H7 (cell line): ENCODE measurements at places on chromosomes 2 and 18. TPM values are rescaled to one million over a fixed set of nuclear protein-coding genes. Genes with fewer than 3 reads are reported as not detected.

DNA sequence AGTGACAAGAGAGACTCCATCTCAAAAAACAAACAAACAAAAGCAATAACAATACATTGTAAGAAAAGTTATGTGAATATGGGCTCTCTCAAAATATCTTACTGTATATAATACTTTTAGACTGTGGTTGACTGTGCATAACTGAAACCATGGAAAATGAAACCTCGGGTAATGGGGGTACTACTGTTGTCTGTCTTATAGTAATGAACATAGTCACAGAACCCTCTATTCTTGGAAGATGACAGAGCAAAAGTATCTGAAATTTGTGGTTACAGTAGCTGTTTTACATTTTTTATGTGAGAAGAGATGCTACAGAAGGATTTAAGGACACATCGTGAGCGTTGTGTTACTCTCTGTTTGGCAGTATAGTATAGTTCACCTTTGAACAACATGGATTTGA lies 60.5 kb downstream of the MAP4K4 start:
- DNase-seq: no peak

GRCh38 chr2:72989770-72990556 lies 72.6 kb downstream of the EMX1 start:
- peak; percentile 43 for DNase-seq

DNA sequence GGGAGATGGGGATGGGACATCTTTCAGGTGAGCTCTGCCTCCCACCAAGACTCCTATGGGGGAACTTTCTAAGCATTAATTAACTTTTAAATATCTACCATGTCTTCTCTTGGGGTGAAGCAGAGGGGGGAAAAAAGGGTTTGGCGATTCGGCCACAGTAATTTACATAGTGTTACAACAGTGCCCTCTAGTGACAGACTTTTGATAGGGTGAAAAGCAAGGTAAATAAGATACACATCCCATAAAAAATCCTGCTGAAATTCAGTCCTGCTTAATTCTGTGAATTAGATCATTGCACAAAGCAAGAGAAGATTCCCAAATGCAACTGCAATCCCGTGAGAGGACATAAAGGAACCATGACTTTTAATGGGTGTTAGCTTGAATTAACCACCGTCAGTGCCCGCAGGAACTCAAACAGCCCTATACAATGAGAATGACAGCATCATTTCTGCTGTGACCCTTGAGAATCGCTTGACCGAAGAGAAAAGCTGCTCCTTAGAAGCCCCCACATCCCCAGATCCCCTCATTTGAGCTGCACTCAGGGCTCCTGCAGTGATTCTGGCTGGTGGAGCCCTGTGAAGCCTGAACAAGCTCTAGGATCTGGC lies 32.8 kb downstream of the FAM124B start:
- peak; percentile 52 for DNase-seq

GRHL1 gene
- 0.30 and 1.2 TPM in 2 replicates for total RNA-seq

GRCh38 chr2:70992945-70993853 lies 1.5 kb downstream of the TEX261 start:
- peak; percentile 11 for DNase-seq

SNED1 gene
- 0.52 and 1.1 TPM in 2 replicates for total RNA-seq

SCN3A gene
- not detected in 2 replicates for total RNA-seq

DNA sequence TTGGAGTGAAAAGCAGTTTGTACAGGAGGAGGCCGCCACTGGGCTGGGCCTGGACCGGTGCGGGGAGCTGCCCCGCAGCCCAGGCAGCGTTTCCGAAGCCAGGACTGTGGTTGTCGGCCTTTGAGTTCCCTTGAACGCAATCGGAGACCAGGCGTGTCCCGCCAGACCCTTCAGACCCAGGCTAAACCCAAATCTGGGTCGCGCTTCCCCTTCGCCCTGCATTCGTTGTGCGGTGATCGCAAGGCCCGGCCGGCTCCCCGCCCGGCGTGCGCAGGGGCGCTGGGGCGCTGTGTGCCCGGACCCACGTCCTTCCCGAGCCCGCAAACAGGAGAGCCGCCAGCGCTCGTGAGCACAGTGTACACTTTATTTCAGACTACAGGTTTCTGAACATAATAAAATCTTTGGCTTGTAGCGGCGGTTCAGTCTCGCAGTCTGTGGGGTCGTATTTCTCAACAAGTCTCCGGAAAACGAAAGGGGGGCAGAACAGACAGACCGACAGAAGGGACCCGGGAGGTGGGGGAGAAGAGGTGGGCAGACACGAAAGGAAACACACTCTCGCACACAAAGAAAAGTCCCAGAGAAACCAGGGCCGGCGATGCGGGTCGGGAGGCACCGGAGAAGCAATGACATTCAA lies 5.5 kb downstream of the EN1 start:
- peak; percentile 70 for DNase-seq

KCNK3 gene
- 0.11 and 0.48 TPM in 2 replicates for total RNA-seq

GRCh38 chr2:3233877-3234276 lies 143.7 kb downstream of the EIPR1 start:
- no peak for DNase-seq

DNA sequence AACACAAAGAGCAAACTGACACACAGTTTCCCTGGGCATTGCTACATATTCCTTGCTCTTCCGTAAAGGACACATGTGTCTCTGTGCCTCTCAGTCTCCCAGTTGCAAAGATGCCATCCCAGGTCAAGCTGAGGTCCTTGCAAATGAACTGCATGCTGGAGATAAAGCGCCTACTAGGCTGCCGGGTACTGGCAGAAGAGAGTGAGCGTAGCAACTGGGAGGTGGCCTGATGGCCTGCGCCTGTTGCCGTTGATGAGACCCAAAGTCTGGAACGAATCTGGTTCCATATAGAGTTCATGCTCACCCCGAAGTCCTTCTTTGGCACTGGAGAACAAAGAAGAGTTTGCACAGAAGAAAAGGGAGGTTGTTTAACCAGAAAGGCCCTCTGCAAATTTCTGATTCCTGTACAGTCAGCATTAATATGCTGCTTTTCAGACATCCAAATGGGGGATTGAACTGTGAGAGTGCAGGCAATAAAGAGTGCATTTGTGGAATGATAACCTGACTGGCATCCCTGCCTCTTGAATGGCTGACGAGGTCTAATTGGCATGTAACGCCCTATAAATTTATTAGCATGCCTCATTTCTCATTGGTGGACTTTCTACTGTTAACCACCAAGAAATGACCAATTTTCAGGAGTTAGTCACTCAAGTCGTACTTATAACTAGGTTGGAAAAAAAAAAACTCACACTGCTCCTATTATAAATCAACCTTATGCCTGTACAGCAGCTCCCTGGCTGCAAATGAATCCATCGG lies 78.7 kb downstream of the GBX2 start:
- no peak for DNase-seq
